ENCODE measurements at places on chromosomes 7 and 10.

DNA sequence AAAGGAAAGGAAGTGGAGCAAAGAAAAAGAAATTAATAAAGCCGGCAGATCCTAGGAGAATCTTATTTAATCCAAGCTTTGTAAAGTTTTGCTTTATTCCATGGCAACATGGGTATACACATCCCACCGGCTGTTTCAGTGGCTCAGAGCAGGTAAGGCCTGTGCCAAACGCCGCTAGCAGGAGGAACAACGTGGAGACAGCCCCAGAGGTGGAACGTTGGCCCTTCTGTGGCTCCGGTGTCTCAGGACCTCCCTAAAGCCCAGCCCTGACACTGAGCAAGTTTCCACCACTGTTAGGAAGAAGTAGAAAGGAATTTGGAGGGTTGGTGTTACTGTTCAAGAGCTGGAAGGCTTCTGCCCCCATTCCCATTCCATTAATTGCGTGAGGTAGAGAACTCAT, 52.0 kb downstream of the EGFR start:
- no peak for ATAC-seq

- no peak for ATAC-seq
Observed at GRCh38 chr7:106802589-106802988, 62.5 kb upstream of the PIK3CG start.

DNA sequence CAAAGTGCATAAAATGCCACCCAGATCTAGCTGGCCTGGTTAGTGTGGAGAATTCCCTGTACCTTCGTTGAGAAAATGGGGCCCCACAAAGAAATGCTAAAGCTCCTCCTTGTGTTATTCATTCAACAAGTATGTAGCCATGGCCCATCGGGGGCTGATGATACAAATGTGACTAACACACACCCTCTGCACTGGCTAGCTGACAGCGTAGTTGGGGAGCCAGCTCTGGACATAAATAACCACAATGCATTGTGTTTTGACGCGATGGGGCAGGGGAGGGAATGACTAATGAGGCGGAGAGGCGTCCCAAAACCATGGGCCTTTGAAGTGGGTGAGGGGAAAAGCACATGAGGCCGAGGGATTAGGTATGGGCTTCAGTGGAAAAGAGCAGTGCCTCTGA, 28.2 kb upstream of the ASL start:
- ATAC-seq: peak; percentile 76

- no peak for ATAC-seq
Observed at GRCh38 chr10:14757986-14758385, 16.7 kb downstream of the FAM107B start.

DNA sequence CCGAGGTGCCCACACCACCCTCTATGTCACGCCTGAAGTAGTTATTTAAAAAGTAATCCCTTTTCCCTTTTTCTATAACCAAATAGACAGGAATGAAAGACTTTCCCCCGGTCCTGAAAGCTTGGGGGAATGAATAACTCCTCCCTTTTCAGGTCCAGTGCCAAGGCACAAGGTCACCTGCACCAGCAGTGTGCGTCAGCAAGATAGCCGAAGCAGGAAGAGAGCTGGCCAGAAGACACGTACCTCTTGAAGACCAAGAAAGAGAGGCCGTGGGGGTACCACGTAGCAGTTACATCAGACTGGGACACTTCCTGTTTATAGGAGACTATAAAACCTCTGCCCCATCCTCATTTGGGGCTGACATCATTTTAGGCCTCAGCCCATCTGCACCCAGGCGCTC, 10.7 kb upstream of the AKR1B1 start:
- ATAC-seq: no peak

- peak; percentile 25 for ATAC-seq
Observed at GRCh38 chr7:74429153-74429747, 24.5 kb upstream of the GTF2IRD1 start.

- ATAC-seq: no peak
Observed at GRCh38 chr10:21281765-21282484, 243.6 kb downstream of the SKIDA1 start.

DNA sequence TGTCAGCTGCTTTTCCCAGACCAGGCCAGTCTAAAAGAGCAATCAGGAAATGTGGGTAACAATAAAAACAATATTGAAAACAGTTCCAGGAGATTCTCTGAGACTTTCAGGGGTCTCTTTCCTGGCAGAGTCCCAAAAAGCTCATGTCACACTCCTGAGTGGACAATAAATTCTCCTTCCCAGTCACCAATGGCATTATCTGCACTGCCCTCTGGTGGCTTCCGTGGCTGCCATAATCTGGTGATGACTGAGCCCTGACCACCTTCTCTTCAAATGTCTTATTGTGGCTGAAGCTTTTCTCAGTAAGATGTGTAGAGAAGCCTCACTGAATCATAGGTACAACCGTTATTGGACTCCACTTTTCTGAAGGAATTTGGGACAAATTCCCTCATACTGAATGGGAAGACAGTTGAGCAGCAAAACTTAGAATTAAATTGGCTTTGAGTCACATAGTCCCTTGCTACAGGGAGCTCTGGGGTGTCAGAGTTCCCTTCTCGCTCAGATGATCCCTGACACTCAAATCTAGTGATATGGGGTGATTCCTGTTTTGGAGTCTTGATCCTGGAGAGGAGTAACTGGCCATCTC, 24.4 kb upstream of the ASAH2 start:
- ATAC-seq: peak; percentile 74

DNA sequence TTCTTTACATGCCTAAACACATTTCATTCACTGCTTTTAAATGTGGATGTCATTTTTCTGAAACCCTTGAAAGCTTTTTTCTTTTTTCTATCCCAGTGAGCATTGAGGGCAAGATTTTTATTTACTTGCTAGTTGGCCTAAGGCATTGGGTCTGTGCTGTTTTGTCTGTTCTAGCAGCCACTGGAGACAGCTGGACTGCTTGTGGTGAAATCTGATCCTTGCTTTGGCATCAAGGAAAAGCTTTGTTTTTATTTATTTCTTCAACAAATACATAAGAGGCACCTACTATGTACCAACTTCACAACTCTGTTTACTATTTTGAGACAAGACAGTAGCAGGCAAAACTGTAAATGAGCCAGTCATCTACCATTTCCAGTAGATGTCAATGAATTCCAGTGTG, 28.4 kb upstream of the PDLIM1 start:
- ATAC-seq: peak; percentile 55

GRCh38 chr7:19775578-19775977, 2.2 kb upstream of the TMEM196 start:
- no peak for ATAC-seq

DNA sequence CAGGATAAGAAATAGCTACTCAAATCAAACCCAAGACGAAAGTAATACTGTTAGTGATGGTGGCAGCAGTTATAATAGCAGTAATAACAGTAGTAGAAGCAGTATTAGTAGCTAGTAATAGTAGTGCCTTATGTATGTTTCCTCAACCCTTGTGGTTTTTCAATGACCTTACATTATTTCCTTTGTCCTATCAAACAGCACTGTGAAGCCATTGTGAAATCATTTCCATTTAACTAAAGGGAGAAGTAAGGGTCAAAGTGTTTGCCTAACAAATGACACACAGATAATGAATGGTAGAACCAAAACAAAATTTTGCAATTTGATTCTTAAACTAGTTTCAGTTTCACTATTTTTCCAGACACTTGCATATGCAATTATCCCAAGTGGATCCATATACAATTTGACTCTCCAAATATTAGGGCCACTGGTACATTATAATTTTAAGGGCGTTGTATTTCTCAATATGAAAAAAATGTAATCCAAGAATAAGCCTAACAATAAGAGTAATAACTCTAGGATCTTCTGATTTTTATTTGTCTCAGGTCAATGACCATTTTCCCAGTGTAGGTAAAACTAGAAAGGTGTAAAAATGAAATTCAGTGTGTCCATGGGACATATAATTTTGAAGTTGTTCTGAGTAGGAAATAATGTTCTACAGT, 33.7 kb upstream of the TMEM26 start:
- no peak for ATAC-seq

GRCh38 chr10:123297175-123297574, 143.0 kb downstream of the BUB3 start:
- ATAC-seq: no peak

GRCh38 chr7:43490016-43490415, 92.9 kb upstream of the STK17A start:
- no peak for ATAC-seq

DNA sequence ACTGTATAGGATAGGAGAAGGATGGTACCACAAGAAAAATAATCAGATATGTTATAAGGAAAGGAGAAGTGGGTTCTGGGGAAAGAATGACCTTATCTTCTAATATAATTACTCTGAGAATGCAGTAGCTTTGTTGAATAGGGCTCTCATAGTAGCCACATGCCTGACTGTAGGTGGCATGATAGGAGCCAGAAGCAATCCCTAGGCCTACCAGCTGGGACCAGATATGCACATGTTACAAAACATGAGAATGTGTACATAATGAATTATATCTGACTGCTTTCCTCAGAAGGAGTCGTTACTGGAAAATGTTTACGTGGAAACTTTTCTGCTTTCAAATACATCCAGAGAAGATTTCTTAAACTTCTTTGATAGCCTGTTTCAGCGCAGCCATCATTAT, 53.2 kb upstream of the FAM3C start:
- ATAC-seq: peak; percentile 91

DNA sequence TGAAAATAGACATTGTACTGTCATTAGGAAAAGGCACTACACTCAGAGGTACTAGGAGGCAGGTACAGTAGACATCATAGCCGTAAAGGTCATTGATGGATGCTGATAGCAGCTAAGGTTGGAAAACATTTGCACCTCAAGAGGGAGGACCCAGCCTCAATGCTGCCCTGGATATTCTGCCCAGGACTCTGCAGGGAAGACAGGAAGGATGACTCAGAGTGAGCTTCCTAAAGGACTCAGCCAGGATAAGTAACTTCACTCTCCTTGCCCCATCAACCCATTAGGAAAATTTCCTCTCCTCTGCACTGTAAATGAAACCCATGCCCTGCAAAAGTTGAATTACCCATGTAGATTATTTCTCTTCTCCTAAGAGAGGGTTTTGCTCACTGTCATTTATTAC, 617.9 kb upstream of the MKI67 start:
- ATAC-seq: no peak

- ATAC-seq: peak; percentile 73
Observed at GRCh38 chr7:100418930-100419659, 9.4 kb downstream of the ZCWPW1 start.
